ENCODE measurements at places on chromosomes 4 and X.

- DNase-seq, result no peak
These were observed 32.7 kb upstream of the TCEANC start for GRCh38 chrX:13620207-13620606.

DNA sequence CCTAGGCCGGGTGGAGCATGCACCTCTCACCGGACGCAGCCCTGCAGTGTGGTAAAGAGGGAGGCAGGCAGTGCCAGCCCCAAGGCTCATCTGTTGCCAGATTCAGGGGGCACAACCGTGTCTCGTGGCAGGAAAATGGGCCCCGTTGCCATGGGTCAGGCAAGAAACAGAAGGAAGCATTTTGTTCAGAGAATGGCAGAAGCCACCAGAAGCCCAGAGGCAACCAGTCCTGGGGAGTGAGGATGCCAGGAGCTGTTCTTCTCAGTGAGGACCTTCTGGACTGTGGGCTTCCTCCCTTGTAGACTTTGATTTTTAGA, 12.5 kb upstream of the UVSSA start:
- no peak for DNase-seq

DNA sequence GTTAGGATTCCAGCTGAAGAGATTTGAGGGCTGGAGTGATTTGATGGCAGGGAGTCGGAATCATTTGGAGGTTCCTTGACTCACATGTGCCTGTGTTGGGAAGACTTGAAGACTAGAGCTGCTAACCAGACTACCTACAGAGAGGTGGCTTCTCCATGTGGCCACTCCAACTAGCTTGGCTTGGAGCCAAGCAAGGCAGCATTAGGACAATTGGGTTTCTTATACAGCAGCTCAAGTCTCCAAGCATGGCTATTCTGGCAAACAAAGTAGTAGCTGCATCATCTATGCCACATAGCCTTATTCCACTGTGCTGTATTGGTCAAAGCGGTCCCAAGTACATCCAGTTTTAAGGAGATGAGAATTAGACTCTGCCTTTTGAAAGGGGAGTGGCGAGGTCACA, 171.7 kb upstream of the SLC4A4 start:
- no peak for DNase-seq

DNA sequence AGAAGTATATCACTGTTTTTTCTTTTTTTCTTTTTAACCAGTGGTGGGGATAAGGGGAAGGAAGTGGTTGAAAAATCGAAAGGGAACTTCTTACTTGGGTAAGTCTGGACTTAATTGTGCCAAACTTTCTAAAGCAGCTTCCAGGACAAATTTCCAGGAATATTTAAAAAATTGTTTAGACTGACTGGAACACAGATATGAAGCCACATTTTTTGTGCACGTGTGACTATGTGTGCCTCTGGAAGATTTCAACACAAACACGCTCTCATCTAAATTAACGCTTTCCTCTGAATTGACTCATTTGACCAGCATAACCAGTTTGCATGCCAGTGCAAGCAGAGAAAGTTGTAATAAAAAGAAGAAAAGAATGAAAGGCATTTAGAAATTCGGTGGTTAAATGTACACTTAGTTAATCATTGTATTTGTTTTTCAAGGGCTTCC, 18.8 kb upstream of the YTHDC1 start:
- peak; percentile 86 for DNase-seq

DNA sequence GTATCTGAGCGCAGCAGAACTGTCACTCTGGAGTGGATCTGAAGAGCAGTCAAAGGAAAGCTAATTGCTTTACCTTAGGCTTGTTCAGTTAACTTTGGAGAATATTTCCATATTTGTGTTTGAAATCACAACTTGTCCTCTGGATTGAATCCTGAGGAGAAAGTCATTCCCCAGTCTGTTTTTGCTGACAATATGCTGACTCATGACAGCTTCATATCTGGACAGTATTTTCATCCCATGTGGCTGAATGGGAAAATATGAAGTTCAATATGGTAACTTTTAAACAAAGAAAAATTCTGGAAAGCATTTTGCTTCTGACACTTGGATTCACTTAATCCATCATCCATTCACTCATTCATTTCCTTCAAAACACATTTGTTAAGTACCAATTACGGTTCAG, 46.3 kb upstream of the MAGEC3 start:
- peak; percentile 5 for DNase-seq
